ENCODE measurements at places on chromosomes 1 and 21. TPM values are rescaled to one million over a fixed set of nuclear protein-coding genes. Genes with fewer than 3 reads are reported as not detected.

CFHR4 gene
- total RNA-seq = not detected

USH2A gene
- total RNA-seq = 0.16 TPM

ENAH gene
- total RNA-seq = 171 TPM

KRTAP11-1 gene
- not detected for total RNA-seq

TNNT2 gene
- total RNA-seq = not detected

NMNAT2 gene
- total RNA-seq = 0.07 TPM

C1QA gene
- total RNA-seq = not detected

NR1I3 gene
- total RNA-seq = not detected

MAEL gene
- not detected for total RNA-seq

SLC35E2B gene
- 21.7 TPM for total RNA-seq

DNA sequence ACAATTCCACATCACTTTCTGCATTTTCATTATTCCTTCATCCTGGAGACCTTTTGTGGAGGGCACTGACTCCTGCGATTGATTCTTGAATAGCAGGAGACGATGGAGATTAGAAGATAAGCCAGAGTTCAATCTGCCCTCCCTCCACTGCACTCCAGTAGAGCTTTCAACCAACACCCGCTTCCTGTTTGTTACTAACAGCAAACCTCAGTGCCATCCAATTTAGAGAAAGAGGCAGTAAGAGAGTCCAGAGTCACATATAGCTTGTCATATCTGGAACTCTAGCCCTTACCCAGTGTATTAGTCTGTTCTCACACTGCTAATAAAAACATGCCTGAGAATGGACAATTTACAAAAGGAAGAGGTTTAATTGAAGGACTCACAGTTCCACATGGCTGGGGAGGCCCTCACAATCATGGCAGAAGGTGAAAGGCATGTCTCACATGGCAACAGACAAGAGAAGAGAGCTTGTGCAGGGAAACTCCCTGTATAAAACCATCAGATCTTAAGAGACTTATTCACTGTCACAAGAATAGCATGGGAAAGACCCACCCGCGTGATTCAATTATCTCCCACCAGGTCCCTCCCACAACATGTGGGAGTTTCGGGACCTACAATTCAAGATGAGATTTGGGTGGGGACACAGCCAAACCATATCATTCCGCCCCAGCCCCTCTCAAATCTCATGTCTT, 55.9 kb downstream of the PCBP3 start:
- DNase-seq = no peak

DNA sequence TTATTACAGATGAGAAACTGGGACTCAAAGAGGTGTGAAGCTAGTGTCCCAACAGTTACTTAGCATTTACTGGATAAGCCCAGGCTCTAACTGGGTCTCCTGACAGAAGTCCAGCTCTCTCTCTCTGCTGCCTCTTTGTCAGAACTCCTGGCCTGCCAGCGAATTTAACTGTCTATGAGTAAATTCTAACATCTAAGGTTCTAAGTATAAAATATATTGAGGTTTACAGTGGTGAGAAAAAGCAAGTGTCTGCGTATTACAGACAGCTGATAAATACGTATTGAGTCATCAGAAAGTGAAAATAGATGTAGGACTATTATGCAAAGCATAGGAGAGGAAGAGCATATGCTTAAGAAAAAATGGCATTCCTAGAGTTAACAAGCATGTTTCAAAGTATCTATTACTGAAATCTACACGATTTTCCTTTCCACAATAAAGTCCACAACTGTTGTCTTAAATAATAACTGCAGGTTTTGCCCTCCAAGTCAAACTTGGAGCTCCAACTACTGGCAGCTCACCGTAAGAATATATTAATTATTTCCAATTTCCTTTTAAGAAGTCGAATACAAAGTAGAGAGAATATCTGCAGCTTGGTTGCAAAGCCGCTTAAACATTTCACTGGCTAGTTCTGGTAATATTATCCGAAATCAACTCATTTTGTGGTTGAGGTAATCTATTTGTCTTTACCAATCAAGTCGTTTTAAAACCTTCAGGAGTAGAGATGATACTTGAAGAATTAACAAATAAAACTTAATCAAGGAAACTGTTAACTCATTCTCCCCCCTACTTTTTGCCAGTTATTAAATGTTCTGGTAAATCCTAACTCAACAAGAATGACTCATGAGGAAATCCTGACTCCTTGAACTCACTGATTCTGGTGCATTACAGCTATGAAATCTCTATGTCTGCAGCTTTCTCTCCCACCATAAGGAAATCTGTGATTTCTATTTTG, 1.4 kb upstream of the RGS2 start:
- no peak for DNase-seq

DNA sequence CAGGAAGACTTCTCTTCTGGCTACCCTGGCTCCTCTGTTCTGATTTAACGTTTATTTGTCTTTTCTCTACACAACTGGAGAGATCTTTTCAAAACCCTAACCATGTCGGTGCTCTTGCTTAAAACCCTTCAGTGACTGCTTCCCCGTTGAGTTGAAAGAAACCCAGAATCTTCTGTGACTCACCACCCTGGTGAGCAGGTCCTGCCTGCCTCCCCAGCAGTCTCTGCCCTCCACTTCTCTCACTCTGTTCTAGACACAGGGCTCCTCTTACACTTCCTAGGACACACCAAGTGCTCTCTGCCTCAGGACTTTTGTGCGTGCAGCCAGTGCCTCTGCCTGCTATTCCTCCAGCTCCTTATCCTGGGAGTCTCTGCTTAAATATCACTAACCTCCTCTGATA, 131.4 kb downstream of the IER5 start:
- peak; percentile 5 for DNase-seq

- no peak for DNase-seq
Measured at GRCh38 chr1:63617450-63617849, 24.2 kb downstream of the PGM1 start.

GRCh38 chr21:37688952-37689659, 227.2 kb downstream of the KCNJ6 start:
- DNase-seq = no peak

GRCh38 chr1:12019858-12020509, 686 bp downstream of the MIIP start:
- DNase-seq = peak; percentile 23

GRCh38 chr1:174023440-174023839, 1.3 kb upstream of the RC3H1 start:
- no peak for DNase-seq

- DNase-seq = no peak
Measured at GRCh38 chr1:67004176-67004575, 49.8 kb downstream of the SLC35D1 start.

- no peak for DNase-seq
Measured at GRCh38 chr1:176049582-176049981, 157.5 kb downstream of the COP1 start.

GRCh38 chr1:31818206-31818605, 2.4 kb upstream of the SPOCD1 start:
- no peak for DNase-seq

DNA sequence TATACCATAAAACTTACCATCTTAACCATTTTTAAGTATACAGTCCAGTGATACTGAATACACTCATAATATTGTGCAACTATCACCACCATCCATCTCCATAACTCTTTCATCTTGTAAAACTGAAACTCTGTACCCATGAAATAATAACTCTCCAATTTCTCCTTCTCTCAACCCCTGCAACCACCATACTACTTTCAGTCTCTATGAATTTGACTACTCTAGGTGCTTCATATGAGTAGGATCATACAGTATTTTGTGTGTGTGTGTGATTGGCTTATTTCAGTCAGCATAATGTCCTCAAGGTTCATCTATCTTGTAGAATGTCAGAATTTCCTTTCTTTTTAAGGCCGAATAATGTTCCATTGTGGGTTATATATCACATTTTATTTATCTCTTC, 17.7 kb downstream of the NPHS2 start:
- DNase-seq = no peak

GRCh38 chr1:12776801-12777557, 3.4 kb downstream of the PRAMEF12 start:
- DNase-seq = no peak

DNA sequence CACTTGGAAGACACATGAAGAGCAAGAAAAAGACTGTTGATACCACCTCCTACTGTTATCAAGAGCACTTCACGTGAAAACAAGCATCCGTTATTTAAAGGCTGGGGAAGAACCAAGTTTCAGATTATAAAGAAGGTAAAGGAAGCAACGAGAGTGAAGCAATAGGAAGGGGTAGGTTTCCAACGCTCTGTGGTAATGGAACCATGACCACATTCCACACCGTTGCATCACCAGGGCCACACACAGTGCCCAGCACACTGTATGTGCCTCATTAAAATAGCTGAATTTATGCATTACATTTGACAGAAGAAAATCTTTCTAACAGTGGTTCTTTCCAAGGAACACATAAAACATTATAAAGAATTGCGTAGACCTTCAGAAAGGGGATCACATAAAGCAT, 435.8 kb downstream of the MRPL39 start:
- DNase-seq = peak; percentile 46

GRCh38 chr1:26288311-26288941, 8.5 kb downstream of the SH3BGRL3 start:
- no peak for DNase-seq

All from MG63 (cell line).